NCI-H345 (cell line): ENCODE measurements at places on chromosomes 7 and 10.

DNA sequence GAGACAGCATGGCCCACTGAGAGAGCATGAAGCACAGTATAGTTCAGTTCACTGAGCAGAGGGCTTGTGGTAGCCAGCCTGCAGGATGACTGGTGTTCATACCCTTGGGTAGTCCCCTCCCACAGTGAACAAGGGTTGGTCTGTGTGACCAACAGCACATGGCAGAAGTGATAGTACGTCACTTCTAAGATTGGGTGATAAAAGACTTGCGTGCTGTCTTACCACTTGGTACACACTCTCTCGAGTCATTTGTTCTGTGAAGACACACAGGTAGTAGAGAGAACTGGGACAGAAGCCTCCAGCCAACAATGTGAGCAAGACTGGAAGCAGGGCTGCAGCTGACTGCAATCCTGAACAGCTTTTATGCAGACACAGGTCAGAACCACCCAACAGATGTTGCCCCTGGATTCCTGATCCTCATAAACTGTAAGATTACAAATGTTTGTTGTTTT, 14.6 kb downstream of the EPC1 start:
- no peak for DNase-seq

- DNase-seq: no peak
Observed at GRCh38 chr7:159105066-159105780, 39.4 kb downstream of the VIPR2 start.

DNA sequence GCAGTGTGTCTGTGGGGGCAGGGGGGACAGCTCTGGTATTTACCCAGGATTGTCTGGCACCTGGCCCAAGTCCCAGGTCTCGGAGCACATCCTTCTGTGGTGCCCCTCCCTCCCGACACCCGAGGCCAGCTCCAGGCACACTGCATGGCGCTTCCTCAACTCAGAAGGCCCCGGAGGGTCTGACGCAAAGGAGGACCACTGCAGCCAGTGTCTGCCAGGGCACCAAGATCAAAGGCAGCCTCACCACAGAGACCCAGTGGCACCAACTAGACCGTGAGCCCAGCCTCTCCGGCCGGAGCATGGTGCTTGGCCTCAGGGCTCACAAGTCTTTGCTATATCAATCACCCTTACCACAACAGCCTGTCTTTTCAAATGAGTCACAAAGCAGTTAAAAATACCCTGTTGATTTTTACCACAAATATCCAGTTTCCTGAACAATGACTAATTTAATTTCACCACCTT, 99.3 kb upstream of the DDC start:
- DNase-seq: peak; percentile 62

DNA sequence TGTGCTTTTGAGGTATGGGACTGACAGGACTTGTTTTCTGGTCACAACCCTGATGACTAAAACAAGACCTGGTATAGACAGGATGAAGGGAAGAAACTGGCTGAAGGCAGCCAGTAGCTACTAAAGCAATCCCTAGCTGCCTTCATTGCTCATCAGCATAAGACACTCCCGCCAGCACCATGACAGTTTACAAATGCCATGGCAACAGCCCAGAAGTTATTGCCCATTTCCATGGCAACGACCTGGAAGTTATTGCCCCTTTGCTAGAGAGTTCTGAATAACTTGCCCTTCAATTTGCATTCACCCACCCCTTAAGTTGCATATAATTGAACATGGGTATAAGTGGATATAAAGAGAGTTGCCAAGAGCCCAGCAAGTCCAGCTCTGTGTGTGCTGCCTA, 169.6 kb upstream of the FAM171A1 start:
- DNase-seq: no peak

- DNase-seq: no peak
Observed at GRCh38 chr10:33410096-33410859, 75.8 kb upstream of the NRP1 start.

DNA sequence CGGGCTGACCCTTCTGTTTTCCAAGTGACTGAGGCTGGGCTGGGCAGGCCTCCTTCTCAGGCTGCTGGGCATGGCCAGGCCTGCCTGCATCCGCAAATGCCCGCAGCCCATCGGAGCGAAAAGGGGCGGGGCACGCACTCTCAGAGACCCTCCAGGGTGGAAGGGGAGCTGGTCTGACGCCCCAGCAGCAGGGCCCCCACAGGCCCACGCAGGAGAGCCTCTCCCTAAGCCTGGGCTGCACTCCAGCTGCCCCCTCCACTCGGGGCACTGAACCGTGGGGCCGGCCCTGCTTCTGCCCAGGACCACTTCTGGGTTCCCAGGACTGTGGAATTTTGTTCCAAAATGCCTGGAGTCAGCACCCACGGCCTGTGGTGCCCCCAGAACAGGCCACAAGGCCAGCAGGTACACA, 9.3 kb downstream of the ADAP1 start:
- DNase-seq: no peak

- DNase-seq: no peak
Observed at GRCh38 chr7:2336626-2337299, 17.9 kb upstream of the EIF3B start.

DNA sequence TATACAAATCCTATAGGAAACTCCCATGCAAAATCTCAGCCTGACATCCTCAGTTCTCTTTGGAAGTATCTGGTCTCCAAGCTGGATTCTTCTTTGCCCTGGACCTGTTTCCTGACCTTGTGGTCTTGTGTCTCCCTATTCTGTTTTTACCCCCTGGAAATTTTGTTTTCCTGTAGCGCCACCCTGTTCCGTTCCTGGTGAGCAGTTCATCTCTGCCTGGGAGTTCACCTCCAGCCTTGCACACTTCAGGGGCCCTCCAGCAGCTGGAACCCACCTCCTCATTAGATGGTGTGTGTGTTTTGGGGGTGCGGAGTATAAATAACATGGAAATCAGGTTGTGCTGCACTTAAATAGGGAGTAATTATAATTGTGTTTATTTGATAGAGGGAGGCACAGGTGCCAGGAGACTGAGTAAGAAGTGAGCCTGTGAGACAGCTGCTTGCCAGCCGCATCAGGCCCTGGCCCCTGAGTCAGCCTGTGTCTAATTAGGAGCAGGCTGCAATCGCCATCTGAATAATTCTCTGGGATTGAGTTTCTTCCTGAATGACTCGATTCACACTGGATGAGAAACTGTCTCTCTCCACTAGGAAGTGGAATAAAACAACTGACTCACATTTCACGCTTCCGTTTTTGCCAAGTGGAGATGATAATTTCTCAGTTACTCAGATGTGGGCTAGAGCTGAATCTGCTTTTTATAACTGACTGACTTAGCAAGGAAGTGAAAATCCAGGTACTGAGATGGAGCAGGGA, 69.4 kb upstream of the HECTD2 start:
- no peak for DNase-seq

DNA sequence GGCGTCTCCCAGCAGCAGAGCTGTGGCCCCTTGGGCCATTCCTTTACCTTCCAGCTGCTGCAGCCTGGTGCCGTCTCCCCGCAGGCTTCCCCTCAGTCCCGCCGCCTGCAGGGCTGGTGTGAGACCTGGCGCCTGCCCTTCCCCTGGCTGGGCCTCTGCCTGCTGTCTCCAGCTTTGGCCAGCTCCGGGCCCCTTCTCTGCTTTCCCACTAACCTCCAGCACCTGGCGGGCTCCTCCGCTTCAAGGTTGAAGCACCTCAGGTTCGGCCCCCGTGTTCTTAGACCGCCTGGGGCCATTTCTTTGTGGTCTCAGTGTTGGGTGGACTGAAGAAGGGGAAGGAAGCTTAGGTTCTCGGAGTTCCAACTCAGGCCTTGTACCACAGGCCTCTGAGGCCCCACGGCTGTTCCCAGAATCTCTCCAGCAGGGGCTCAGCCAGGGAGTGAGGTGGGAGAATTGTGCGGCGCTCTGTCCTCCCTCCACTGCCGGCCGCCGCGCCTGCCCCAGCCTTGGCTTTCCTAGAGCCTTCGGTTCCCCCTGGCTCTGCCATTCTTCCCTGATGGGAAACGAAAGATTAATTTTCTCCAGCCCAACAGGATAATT, 30.3 kb downstream of the GBX1 start:
- no peak for DNase-seq

DNA sequence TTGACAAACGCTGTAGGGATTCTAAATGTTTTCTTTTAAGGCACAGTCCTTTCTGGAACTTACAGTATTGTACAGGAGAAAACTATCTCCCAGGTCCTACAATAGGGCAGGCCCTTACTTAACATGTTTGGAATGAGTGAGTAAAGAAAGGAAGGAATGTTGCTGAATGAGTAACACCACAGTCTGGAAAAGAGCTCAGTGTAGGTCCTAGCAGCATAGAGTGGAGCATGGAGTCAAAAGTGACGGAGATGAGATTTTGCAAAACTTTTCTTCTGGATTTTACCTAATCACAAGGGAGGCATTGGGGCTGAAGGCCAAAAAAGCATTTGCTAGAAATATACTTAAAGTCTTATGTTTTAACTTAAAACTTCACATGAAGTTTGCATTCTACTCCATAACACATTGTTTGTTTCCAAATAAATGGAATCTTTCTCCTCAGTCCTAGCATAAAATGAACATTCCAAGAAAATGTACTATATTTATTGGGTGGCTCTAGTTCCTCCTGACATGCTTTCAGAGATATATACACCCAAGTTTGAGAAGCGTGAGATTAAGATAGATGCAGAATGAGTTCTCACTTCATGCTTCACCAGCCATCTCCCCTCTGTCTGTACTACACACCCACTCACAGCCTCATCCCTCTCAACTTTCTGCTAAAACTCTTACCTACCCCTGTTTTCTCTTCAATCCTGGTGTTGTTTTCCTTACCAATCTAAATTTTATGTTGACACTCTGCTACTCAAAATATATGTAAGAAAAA, 20.2 kb upstream of the ADD3 start:
- no peak for DNase-seq

- DNase-seq: no peak
Observed at GRCh38 chr10:24720096-24720495, 3.6 kb downstream of the ARHGAP21 start.

- no peak for DNase-seq
Observed at GRCh38 chr10:31936933-31937332, 8.3 kb upstream of the ARHGAP12 start.

DNA sequence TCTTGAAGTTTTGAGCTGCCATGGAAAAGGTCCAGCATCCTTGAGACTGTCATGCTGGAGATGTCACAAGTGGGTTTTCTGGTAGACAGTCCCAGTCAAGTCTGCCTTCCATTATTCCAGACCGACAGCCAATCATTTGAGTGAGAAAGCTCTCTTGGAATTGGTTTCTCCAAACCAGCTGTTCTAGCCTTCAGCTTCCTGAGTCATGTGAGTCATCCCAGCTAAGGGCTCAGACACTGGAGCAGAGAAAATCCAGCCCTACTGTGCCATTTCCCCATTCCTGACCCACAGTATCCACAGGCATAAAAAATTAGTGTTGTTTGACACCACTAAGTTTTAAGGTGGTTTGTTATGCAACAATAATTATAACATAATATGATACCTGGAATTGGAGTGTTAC, 219.0 kb downstream of the ADRA2A start:
- DNase-seq: no peak

GRCh38 chr7:42886893-42887505, 24.9 kb downstream of the C7orf25 start:
- DNase-seq: no peak

DNA sequence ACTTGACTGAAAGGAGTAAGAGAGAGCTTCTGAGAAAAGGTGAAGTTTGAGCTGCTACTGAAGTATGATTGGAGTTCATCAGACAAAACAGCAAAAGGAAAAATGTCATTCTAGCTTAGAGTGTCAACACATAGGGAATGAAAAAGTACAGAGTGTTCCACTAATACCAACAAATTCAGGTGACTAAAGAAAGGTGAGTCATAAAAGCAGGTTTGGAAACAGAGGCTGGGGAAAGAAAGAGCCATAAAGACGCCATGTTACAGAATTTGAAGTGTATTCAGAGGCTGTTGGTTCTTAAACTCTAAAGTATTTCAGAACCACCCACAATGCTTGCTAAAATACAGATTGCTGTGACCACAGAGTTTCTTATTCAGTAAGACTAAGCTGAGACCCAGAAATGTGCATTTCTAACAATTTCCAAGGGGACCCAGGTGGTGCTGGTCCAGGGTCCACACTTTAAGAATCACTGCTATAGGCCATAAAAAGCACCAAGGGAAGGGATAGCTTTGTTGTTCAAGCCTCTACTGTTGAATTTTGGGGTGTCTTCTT, 143.1 kb downstream of the ELAPOR2 start:
- DNase-seq: no peak

DNA sequence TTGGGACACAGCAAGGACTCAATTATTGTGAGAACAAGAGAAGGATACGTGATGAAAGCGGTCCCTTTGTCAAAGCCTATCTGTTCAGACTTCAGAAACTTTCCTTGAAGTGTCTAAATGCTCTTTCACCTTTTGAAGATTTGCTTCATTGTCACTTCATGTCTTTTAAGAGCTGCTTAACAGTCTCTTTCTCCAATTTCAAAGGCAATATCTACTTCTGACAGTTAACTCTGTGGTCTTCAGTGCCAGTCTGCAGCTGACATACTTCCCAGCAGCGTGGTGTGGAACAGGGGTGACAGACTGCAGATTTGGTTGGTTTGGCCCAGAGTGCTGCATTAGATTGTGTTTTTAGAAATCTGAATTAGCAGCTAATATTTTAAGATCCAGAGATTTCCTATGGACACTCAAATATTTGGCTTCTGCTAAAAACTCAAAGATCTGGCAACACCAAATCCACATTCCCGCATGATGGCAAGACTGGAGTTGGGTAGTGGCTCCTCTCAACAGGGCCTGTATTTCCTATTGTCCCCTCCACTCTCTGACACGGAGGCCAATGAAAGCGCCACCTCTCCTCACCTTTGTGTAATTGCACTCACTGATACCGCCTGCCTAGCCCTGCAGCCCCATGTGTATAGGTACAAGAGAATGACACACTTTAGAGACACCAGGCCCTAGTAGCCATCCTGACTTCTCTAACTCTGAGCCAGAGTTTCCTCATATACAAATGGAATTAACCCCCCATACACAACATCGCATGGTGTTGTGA, 11.5 kb downstream of the SCRN1 start:
- DNase-seq: no peak

DNA sequence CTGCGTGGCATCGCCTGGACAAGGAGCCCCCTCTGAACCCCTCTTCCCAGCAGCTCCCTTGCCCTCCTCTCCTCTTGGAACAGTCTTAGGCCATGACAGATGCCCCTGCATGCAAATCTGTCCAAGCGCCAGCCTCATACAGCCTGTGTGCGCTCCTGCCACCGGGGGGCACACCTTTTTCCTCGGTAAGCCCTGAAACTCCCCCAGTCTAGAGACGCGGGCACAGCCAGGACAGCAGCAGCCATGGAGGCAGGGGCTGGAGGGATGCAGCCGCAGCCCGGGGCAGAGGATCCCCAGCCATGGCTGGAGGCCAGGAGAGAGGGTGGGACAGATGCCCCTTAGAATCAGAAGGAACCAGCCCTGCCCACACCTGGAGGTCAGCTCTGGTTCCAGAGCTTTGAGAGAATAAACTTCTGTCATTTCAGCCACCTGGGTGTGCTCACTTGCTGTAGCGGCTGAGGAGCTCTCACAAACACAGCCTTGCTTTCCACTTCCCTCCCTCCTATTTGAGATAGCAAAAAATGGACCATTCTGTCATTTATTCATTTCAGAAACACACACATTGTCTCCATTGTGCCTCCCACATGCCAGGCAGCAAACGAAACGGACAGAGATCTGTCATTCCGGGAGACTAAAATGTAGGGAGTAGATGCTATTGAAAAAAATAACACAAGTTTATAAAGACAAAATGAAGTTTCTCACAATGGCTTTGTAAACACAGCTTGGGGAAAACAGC, 241.5 kb downstream of the WDR37 start:
- DNase-seq: no peak

GRCh38 chr7:31234836-31235605, 105.5 kb downstream of the NEUROD6 start:
- no peak for DNase-seq

GRCh38 chr10:113347508-113347907, 205.3 kb upstream of the HABP2 start:
- DNase-seq: no peak

GRCh38 chr7:33677556-33677955, 227.8 kb upstream of the BMPER start:
- no peak for DNase-seq

- no peak for DNase-seq
Observed at GRCh38 chr7:112951070-112951469, 135.6 kb downstream of the GPR85 start.
